ENCODE measurements at places on chromosomes 3 and 15.

- DNase-seq: peak; percentile 16
Measured at GRCh38 chr3:58683466-58683865, 16.9 kb upstream of the FAM3D start.

DNA sequence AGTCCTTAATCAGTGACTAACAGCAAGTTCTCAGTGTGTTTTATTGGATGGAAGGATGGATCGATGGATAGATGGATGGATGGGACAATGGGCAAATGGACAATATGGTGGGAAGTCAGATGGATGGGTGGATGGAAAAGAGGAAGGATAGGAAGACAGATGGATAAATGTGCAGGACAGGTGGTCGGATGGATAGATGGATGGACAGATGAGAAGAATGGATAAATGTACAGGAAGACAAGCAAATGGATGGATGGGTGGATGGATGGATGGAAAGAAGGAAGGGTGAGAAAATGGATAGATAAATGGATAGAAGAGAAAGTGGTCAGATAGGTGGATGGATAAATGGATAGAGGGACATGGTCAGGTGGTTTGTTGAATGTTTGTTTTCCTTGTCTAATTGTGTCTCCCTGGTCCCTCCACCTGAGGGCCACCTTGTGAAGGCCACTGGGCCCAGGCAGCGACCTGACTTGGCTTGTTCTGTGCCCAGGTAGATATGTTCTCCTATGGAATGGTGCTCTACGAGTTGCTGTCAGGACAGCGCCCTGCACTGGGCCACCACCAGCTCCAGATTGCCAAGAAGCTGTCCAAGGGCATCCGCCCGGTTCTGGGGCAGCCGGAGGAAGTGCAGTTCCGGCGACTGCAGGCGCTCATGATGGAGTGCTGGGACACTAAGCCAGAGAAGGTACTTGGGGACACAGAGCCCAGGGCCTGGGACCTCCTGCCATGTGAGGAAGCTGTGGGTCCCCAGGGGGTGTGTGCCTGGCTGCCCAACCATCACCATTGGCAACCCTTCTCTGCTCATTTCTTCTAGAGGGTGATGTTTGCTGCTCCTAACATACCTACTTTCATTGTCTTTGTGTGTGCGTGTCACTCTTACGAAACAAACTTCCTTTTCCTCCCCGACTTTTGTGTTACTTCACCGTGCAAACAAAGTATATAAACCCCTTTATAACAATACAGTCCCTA is 137.5 kb downstream of the LRRK1 start:
- DNase-seq: no peak

DNA sequence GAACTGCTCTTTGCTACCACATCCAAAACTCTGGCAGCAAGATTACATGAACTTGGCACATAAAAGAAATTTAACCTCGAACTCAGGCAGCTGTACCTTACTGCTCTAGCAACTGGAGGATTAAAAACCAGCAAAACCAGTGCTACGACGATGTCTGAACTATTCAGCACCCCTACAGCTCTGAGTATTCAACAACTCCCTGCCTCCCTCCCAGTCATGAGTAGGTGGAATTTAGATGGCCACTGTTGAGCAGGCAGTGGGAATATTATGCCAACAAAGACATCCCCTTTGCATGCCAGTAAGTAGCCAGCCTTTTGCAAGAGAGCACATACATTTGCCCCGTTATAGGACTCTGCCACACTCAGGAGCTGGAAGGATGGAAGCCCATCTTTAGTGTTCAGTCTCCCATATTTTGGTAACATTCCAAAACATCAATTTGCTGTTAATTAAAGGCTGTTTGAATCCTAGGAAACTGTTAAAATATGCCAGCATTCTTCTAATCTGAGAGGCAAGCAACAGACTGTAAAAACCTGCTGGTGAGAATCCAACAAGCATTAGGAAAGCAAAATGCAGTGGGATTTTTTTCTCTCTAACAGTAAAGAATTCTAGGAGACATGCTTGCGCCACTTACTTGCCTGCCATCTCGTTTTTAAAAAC is 85.4 kb downstream of the ZNF385D start:
- DNase-seq: no peak

DNA sequence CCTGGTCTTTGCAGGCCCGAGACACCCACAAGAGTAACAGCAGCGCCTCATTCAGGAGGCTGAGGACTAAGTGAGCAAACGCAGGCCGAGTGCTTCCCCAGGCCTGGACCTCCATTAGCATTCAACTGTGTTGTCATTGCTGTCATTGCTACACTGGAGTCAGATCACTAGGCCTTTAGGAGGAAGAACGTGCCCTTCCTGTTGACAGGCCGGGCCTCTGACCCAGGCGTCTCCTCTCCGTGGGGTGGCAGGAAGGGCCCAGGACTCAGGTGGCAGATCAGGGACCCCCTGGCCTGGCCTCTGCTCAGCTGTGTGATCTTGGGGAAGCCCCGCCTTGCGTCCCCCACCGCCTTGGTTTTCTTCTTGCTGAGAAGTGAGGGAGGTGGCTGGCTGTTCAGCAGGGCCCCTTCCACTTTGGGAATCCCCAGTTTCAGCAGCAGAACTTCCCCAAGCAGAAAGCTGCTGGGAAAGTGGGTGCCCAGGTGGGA is 19.1 kb downstream of the ZDHHC19 start:
- no peak for DNase-seq

- DNase-seq: no peak
Measured at GRCh38 chr3:6098516-6099157, 762.3 kb upstream of the GRM7 start.

- DNase-seq: no peak
Measured at GRCh38 chr3:58679974-58680666, 13.5 kb upstream of the FAM3D start.

- DNase-seq: no peak
Measured at GRCh38 chr3:8555725-8556472, 54.3 kb downstream of the LMCD1 start.

GRCh38 chr3:194267744-194268653 is 83.1 kb downstream of the CPN2 start:
- DNase-seq: no peak

GRCh38 chr3:61771976-61772375 is 210.6 kb downstream of the PTPRG start:
- no peak for DNase-seq

- no peak for DNase-seq
Measured at GRCh38 chr3:136192831-136193230, 3.3 kb downstream of the MSL2 start.

DNA sequence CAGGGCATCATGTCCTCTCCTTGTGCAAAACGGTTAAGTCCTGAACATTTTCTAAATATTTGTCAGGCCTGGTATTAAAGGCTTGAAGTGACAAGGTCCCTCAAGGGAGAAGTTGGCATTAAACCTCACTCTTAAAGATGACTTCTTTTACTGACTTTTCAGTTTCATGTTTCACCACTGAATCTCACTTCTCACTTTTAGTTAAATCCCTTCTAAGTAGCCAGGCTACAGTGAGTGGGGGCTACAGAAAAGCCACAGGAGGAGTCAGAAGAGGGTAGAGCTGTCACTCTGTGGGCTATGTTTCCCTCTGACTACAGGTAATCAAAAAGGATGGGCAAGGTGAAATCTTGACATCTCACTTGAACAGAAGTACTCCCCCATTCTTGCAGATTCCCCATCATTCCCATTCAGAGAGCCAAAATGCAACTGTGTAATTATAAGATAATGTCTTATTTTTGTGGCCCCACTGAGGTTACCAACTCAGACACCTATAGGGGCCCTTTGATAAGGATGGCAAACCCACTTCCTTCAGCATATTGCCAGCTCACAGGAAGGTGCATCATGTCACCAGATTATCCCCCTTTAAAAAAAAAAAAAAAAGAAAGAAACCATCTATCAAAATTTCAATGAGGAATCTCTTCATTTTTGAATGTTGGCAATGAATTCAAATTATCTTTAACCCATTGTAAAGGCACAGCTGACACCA is 790.1 kb upstream of the CFAP20DC start:
- DNase-seq: no peak

DNA sequence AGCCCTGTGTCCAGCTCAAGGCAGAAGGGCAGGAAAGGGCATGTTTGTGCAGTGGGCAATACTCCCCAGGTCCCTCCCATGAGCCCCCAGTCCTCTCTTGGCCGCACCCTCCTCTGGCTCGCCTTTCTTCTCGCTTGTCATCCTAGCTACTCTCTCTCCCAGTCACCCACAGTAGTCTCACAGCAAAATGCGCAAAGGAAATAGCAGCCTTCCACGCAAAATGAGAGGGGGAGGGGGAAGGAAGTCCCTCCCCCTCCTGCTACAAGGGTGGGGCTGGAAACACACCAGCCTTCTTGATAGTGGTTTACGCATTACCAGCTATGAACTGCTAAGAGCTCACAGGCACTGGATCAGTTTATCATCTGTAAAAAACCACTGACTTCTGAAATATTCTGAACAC is 83.8 kb downstream of the GADL1 start:
- no peak for DNase-seq

GRCh38 chr3:38558864-38559263 is 62.7 kb downstream of the EXOG start:
- no peak for DNase-seq

DNA sequence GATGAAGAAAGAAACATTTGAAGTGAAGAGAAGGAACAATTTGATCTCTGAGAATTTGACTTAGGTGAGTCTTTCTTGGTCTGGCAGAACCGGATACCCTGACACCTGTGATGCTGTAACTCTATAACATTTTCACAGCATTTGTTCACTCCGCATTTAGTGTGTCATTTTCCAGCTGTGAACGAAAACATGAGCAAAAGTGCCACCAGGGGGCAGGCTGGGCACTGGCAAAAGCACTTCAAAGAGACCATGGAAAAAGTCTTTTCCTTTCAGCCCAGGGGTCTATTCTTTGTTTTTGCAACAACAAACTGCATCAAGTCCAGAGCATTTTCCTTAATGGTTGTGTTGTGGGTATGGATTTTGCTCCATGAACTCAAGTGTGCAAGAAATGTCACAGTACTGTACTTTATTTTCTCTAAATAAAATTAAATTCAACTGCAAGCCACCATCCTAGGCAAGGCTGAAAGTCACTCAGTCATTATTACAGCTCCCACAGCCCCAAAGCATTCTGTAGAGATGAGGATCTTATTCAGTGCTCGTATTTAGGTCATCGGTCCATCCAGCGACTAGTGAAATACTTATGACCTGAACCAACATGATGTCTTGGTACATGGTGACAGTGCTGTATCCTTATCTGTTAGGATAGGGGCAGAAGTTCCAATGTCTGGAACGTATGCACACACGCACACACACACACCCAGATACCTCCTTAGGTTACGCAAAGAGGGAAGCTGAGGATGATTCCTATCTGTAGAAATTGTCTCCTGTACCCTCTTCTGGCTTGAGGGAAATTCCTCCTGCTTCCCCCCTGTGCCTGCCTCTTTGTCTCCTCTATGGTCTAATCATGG is 125.5 kb downstream of the GADL1 start:
- peak; percentile 51 for DNase-seq

DNA sequence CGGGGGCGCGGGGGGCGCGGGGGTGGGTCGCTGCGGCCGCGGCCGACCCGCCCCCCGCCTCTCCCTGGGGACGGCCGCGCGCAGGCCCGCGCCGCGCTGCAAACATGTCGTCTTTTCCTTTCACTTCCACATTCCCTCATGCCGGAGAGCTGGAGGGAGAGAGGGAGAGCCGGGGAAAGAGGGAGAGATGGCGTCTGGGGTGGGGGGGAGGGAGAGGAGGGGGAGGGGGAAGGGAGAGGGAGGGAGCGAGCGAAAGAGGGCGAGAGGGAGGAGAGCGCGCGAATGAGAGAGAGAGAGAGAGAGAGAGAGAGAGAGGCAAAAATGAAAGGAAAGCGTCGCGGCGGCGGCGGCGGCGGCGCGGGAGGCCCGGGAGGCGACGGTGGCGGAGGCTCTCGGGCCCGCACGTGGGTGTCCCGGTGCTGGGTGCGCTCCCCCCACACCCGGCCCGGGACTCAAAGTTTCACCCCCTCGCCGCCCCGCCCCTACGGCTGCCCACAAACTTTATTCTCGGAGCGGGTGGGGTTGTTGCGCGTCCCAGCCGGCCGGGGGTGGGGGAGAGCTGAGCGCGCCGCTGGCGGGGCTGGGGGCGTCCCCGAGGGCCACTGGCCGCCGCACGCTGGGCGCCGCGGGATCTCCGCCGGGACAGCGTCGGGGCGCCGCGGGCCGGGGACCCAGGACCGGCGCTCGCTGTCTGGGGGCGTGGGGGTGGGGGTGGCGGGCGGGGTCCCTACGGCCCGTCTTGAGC is 731 bp downstream of the ZNF710 start:
- no peak for DNase-seq

DNA sequence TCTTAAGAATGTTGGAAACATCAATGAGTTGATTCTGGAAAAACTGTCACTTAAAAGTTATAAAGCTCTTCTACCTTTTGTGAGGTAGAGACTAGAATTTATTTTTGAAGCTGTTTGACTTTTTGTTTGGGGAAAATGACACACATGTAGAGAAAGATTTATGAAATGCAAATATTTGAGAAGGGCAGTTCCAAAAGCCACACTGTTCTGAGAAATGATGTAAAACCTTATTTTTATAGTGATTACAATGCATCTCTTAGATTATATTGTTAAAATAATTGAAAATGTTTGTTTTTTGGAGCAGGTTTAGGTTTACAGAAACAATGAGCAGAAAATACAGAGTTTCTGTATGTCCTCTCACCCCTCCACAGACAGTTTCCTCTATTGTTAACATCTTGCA is 116.1 kb upstream of the CMC1 start:
- no peak for DNase-seq

- DNase-seq: no peak
Measured at GRCh38 chr3:11909726-11910125, 63.0 kb upstream of the TAMM41 start.

DNA sequence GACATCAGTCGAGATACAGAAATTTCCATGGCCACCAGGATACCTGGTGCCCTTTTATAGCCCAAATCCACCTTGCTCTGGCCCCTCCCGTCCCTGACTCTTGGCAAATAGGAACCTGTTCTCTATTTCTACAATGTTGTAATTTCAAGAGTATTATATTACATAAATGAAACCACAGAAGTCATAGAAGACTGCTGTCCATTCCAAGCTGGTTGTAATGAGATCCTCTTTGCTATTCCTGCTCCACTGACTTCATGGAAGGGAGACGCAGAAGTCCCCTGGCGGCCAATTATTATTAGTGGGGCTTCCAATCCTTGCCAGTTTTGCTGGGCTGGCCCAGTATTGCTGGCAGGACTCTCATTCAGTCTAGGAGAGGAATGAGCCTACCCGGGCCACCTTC is 26.6 kb downstream of the DCP1A start:
- no peak for DNase-seq

DNA sequence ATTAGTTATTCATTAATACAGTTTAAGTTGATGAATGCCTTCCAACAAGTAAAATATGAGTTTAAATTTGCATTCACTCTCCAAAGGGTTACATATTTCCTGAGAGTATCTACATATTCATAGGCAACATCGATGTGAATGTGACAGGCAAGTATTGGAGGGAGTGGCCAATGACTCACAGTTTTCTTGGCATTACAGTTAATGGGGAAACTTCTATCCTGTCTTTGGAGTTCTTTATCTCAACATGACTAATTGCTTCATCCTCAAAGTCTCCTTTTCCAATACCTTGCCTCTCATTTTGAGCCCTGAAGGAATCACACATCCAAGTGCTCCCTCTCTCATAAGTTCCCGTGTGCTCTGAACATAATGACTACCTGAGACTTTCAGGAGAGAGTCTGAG is 439.7 kb upstream of the FRG2C start:
- DNase-seq: no peak

GRCh38 chr3:4401441-4401840 is 65.6 kb downstream of the SUMF1 start:
- DNase-seq: no peak
